Naive thymus-derived CD8-positive, alpha-beta T cell (primary cell): ENCODE measurements at places on chromosomes 2 and 18.

GRCh38 chr18:48390641-48391040, 18.5 kb downstream of the ZBTB7C start:
- DNase-seq: no peak

GRCh38 chr2:101330253-101330933, 21.9 kb upstream of the RNF149 start:
- DNase-seq: no peak

- DNase-seq: no peak
These were observed 167.4 kb downstream of the CAPN13 start for GRCh38 chr2:30639836-30640235.

DNA sequence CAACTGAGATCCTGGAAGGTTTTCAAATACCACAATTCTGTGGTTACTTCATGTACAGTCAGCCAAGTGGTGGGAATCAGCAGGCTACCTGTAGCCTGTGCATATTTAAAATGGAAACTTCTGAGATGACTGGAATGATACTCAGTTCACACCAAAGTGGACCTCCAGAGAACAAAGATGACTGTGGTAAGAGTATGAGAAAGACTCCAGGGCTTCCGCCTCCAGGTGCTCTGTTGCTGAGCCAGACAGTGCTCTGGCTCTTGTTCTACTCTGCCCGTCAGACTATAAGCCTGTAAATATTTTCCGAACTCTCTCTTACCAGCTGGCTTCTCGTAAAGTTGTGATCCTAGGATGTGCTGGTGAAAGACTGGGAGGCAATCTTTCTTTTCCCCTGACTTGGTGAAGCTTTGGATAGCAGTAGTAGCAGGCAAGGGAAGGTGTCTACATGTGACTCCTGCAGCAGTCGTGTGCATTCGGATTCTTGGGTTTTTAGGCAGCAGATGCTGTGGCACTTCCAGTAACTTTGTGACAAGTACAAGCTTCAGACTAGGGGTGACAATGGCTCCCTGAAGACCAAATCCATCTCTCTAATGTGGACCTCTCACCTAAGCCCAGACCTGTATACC, 23.1 kb downstream of the ST3GAL5 start:
- no peak for DNase-seq

DNA sequence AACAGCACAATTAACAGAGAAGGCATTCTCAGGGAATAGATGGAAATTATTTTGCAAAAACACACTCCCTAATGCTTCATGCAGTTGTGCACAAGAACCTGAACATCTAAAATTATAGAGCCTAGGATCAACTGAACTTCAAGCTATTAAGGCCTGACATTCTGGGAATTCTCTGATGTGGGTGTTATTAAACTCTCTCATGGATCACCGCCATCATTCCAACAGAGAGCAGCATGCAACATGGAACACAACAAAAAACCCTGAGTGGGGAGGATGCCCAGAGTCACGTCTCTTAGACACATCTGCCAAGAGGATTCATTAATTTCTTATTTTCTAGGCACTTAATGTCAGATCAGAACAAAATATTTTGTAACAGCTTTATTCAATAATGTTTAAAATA, 543.8 kb downstream of the ERBB4 start:
- DNase-seq: no peak

DNA sequence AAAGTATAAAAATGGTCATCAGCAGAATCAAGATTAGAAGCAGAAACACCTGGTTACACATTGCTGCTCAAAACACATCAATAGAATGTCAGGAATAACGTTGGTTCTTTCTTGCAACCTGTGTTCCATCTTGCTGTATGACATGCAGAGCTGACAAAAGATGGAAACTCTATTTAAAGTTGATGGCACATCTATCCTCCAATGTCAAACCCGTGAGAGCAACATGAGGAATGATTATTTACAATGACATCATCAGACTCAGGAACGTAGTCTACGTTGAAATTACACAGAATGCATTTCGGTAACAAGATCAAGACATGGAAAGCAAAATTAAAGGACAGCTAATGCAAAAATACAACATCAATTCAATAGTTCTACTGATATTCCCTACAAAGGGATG, 26.2 kb upstream of the TTN start:
- DNase-seq: no peak

- no peak for DNase-seq
These were observed 280.0 kb downstream of the FIGN start for GRCh38 chr2:163455815-163456214.

DNA sequence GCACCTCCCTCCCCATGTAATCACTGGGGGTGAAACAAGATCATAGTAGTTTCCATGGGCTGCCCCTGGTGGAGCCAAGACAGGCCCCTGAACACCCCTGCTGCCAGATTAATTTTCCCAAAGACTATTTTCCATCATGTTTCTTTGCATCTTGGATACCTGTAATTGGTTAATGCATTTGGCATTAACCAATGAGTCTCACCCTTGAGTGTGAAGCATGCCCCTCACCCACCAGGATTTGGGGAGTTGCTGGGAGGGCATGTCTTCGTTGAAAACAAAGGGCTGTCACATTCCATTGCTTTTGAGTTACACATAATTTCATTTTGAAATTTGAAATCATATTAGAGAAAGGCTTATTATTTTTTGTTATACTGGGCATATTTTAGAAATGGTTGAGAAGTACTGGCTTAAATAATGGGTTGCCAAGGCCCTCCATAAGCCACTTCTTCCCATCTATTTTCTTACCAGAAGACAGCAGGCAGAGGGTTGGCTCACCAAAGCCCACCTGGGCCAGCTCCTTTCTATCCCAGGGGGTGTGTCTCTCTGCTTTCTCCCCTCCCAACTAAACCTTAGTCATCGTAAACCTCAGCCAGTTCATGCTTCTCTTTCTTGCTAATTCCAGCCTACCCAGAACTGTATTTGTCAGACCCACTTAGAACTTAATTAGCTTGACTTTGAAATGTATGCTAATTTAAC, 51.8 kb downstream of the ATIC start:
- no peak for DNase-seq

DNA sequence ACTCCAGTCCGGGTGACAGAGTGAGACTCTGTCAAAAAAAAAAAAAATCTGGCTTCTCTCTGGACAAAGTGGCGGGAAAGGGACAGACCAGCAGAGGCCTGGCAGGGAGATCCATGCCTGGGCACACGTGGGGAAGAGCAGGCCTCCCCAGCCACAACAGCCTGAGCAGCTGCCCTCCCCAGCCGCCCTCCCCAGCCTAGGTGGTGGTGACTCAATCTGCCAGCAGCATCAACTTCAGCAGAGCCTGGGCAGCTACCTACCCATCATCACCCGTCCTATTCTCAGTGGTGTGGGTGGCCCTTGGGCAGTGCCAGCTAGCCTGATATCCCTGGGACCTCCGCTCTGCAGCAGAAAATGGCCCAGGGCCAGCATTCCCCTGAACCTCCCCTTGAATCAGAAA, 612.4 kb downstream of the FBXO15 start:
- no peak for DNase-seq

DNA sequence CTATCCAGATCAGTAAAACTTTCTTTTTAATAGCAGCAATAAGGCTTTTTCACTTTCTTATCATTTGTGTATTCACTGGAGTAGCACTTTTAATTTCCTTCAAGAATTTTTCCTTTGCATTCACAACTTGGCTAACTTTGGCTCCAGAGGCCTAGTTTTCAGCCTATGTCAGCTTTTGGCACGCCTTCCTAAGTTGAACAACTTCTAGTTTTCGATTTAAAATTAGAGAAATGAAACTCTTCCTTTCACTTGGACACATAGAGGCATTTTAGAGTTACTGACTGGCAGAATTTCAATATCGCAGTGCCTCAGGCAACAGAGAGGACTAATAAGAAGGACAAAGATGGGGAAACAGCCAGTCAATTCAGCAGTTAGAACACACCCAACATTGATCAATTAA, 577.4 kb downstream of the DSC3 start:
- DNase-seq: no peak

DNA sequence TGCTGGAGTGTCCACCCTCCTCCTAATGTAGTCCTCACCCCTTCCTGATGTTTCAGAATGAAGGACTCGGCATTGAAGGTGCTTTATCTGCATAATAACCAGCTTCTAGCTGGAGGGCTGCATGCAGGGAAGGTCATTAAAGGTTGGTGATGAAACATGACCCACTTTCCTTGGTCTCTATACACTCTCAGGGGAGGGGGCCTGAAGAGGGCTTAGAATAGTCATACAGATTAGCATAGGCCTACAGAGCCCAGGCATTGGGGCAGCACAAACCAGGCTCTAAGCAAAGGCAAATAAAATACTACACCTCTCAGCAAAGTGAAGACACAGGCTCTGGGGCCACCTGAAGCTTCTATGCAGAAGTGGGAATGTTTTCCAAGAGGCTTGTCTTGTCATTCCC, 1.8 kb downstream of the IL36RN start:
- no peak for DNase-seq

- DNase-seq: no peak
These were observed 187.0 kb upstream of the HDAC4 start for GRCh38 chr2:239587841-239588240.

- DNase-seq: no peak
These were observed 168.1 kb downstream of the TRIB2 start for GRCh38 chr2:12884713-12885282.

DNA sequence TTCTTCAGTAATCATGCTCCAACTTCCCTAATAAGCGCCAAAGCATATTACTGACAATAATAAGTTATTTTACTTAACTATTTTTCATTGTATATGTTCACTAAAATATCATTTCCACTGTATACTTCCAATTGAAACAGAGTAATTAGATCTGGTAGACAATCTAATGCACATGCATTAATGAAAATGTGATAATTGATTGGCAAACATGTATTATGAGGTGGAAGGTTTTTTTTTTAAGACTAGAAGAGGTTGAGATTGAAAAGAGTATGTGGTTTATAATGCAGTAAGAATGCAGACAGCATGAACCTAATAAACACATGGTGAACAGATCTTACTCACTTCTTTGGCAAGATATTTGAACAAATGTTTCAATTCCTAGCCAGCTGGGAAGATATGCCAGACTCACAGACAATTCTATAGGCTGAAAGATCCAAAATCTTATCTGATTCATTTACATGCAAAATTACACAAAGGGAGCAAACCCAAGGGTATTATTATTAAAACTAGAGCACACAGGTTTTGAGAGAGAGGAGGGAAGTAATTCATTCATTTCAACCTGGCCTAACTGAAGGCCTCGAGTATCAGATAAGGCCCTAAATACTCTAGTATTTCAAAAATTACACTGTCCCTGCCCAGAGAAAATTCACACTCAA, 2.8 kb downstream of the NCKAP1 start:
- DNase-seq: no peak

DNA sequence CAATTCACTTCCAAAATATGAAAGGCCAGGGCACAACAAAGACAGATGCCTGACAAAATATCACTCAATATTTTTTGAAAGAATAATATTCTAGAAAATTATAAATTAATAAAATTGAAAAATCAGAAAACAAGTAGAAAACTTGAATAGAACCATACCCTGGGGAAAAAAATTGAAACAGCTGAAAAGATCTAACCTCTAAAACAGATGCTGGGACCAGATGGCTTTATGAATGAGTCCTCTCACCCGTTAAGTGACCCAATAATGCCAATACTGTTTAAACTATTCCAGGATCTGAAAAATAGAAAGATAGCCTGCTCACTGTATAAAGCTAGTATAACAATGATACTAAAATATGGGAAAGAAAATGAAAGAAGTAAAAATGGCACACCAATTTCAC, 322.3 kb upstream of the VWC2L start:
- no peak for DNase-seq

- DNase-seq: no peak
These were observed 438.5 kb upstream of the TRIB2 start for GRCh38 chr2:12278217-12278750.

DNA sequence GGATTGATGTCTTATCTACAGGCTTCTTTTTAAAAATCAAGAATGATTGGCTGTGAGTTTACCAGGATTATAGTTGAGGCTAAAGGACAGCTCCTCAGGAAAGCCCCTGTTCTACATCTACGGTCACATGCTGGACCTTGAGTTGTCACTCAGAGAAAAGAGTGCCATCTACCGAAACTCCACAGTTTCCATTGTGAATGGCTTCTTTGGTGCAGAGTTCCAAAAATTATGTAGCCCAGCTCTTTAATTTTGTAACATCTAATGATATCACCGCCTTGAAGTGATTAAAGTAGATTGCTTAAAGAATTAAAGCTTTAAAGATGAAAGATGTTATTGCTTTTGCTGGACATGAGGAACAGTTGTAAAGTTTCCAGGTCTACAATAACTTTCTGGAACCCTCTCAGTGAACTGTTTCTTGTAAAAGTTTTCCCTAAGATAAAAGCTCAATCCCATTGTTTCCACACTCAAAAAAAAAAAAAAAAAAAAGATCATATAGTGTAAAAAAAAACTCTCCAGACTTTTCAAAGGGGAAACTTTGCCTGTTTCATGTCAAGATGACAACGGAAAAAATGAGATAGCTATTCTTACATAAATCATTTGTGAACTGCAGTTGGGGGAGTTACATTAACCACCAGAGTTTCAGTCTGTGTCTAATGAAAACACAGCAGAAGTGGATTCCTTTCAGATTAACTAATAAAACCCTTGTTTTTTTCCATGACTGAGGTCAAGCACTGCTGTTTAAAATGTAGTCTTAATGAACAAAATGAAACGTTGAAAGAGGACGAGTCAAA, 4.3 kb downstream of the COL3A1 start:
- DNase-seq: no peak

DNA sequence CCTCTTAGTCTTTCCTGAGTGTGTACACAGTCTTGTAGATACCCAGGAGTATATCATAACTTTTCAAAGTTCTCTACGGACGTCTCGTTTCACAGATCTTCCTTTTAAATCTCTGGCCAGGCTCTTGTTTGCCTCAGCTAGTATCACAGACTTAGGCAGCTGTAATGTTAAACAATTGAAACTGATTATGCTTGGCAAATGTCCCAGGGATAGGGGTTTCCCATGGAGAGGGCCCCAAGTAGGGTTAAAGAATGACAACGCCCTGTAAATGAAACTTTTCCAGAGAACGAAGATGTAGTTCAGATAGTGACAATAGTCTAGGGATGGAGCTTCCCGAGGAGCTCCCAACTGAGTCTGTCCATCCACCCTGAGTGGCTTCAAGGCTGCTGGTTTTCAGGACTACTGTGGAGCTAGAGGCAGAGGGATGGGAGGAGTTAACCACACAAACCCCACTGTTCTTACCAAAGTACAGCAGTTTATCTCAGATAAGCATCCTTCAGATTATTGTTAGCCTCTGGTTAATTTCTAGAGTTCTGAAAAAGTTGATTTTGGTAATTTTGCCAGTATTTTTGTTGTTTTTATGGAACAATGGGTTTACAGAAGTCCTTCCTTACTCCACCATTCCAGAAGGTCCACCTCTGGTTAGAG, 9.1 kb downstream of the NEURL3 start:
- DNase-seq: no peak

DNA sequence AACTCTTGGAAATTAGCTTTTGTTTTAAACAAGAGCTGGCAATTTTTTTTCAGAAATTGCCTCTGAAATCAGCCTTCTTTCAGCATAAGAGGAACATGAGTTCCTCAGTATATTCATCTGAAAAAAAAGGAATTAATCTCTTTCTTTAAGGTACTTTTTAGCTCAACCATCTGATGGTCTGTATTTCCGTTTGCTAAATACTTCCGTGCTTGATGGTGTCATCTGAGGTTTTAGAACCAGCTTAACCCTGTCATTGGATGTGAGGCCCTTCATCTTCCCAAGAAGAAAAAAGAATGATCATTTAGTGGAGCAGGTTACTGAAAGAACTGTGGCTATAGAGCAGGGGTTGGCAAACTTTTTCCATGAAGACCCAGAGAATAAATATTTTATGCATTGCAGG, 175.0 kb downstream of the TRABD2A start:
- DNase-seq: no peak
